ENCODE measurements at places on chromosomes 2 and 18. TPM values are rescaled to one million over a fixed set of nuclear protein-coding genes. Genes with fewer than 3 reads are reported as not detected.

DNA sequence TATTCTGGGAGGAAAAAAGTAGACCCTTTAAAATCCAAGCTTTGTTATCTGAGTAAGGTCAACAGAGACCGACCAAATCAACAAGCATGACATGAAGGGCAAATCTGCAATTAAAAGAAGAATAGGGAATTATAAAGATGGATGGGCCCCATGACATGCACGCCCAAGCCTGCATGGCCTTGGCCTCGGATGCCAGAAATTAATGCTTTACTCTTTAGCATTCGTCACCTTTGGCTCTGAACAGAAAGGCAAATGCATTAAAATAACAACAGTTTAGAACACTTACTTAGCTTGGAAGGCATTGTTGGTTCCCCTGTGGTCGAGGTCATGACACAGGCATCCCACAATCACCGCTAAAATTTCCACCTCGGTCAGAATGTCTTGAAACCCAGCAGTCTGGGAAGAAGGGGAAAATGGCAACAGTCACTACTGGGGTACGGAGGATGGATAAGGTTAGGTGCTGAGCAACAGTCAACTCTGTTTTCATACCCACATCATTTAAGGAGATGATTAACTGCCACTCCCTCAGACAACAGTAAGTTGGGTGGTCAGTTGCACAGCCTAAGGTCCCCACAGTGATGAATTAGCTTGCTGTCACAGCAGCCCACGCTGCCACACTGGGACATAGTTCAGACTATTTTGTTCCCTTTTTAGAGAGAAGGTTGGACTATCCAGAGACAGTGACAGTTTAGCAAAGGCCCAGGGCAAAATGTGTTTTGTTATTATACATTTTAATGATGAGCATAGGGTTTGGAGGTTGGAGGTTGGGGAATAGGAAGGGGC lies 319.1 kb downstream of the AGPS start:
- H3K36me3 ChIP-seq, result no peaks in the 10 kb centered on the region
- H3K27ac ChIP-seq, result no peak overlapping the region
- no peaks in the 10 kb centered on the region for H3K4me1 ChIP-seq
- no peak overlapping the region for H3K4me3 ChIP-seq
- peaks cover 26% of the 10 kb centered on the region for H3K27me3 ChIP-seq

GRCh38 chr2:105538840-105539239 lies 140.0 kb upstream of the FHL2 start:
- H3K4me1 ChIP-seq, result peaks cover 5% of the 10 kb centered on the region
- no peak for DNase-seq
- H3K36me3 ChIP-seq, result no peaks in the 10 kb centered on the region
- no peak overlapping the region for H3K4me3 ChIP-seq

DNA sequence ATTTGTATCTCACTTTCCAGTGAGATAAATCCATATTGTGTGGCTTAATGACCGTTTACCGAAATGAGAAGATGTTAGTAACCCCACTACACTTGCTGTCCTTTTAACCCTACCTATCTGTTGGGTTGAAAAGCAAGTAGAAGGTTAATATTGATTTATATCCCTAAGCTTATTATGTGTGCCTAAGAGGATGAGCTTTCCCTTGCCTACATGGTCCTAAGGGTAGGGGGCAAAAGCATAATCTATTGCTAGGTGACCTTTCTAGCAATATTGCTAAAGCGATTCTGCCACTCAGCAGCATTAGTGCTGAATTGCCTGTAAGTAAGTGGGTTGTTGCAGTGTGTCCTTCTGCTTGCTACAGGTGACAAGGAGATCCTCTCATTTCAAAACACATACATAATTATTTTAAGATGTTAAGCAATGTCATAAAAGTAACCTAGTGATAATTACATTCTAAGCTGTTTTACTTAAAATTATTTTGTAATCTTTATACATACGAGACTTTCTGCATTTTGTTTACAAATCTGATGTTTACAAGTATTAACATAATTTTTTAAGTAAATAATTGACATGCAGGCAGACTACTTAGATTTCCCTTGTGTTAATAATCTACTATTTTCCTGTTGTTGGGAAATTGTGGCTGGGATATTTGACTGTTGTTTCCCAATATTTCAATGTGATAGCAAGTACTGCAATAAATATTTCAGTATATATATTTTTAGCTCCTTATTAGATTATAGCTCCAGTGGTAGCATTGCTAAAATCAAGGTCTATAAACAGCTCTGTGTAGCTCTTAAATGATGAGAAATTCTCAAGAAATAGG lies 49.1 kb upstream of the CABYR start:
- H3K36me3 ChIP-seq, result no peaks in the 10 kb centered on the region
- no peak for DNase-seq
- no peak overlapping the region for H3K27ac ChIP-seq
- no peaks in the 10 kb centered on the region for H3K4me1 ChIP-seq
- H3K27me3 ChIP-seq, result no peaks in the 10 kb centered on the region

- H3K27ac ChIP-seq, result no peak overlapping the region
- peak; percentile 42 for DNase-seq
- H3K4me3 ChIP-seq, result no peak overlapping the region
- H3K36me3 ChIP-seq, result no peaks in the 10 kb centered on the region
- H3K27me3 ChIP-seq, result no peaks in the 10 kb centered on the region
- H3K4me1 ChIP-seq, result peaks cover 11% of the 10 kb centered on the region
Measured at GRCh38 chr2:220469201-220469600, 841.8 kb downstream of the SLC4A3 start.

DNA sequence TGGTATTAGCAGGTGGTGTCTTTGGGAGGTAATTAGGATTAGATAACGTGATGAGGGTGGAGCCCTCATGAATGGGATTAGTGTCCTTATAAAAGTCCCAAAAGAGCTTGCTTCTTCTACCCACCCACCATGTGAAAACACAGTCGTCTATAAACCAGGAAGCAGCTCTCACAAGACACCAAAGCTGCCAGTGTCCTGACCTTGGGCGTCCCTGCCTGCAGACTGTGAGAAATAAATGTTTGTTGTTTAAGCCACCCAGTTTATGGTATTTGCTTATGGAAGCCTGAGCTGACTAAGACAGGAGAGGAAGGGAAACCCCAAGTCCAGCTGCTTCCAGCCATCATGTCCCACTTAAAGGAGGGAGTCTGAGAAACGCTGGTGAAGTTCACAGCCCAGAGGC lies 13.6 kb downstream of the ADI1 start:
- no peaks in the 10 kb centered on the region for H3K4me1 ChIP-seq
- no peak for DNase-seq
- no peak overlapping the region for H3K27ac ChIP-seq

- no peak overlapping the region for H3K4me3 ChIP-seq
- no peaks in the 10 kb centered on the region for H3K36me3 ChIP-seq
- no peaks in the 10 kb centered on the region for H3K27me3 ChIP-seq
- peaks cover 9% of the 10 kb centered on the region for H3K4me1 ChIP-seq
- H3K27ac ChIP-seq, result no peak overlapping the region
- DNase-seq, result no peak
Measured at GRCh38 chr2:196286821-196287220, 115.4 kb upstream of the STK17B start.

- no peak overlapping the region for H3K4me3 ChIP-seq
- no peaks in the 10 kb centered on the region for H3K27me3 ChIP-seq
- H3K36me3 ChIP-seq, result no peaks in the 10 kb centered on the region
- no peak overlapping the region for H3K27ac ChIP-seq
- DNase-seq, result no peak
Measured at GRCh38 chr18:9898792-9899549, 13.2 kb downstream of the TXNDC2 start.

DNA sequence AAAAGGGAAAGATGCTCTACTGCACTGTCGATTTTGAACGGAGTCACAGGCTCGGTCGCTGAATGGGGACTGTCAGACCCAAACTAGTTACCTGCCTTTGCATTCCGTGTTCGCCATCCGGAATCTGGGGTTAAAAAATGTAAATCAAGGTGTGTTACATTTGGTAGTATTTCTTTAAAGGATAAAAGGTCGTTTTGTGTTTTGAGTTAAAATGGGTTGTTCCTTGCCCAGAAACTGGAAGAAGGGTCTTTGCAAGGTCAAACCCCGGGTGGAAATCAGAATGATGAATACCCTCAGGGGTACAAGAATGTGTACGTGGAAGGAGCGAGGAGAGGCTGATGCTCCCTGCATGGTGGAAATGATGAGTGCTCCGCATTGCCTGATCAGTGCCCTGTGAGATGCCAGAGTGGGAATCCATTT lies 1.0 kb downstream of the VSNL1 start:
- peaks cover 6% of the 10 kb centered on the region for H3K36me3 ChIP-seq
- peaks cover 31% of the 10 kb centered on the region for H3K4me1 ChIP-seq
- H3K4me3 ChIP-seq, result peak overlapping the region; percentile 87
- no peaks in the 10 kb centered on the region for H3K27me3 ChIP-seq
- DNase-seq, result no peak

DNA sequence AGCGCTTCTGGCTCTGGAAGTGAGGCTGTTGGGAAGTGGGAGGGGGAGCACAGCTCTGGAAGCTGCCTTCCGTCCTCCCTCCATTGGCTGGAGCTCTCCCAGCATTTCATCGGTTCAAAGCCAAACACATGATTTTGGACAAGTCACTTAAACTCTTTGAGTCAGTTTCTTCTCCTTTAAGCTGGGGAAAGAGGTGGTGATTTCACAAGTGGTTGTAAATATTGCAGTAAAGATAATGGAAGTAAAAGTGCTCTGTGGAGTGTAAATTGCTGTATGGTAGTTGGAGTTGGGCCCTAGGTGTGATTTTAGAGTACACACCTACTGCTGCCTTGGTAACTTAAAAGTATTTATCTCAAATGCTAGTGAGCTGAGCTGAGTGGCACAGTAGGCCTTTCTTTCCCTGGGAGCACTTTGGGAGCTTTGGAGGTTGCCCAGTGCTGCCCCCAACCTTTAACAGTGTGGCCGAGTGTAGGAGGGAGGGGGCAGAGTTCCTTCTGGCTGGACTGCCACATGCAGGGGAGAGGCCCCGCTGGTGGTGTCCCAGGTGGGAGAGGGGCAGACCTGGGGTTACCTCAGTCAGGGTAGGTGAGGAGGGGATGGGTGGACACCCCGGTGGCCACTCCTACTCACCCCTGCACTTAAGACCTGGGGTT lies 54.7 kb downstream of the ASAP2 start:
- H3K27ac ChIP-seq, result peak overlapping the region; percentile 86
- H3K4me1 ChIP-seq, result peaks cover 47% of the 10 kb centered on the region
- DNase-seq, result no peak
- no peaks in the 10 kb centered on the region for H3K27me3 ChIP-seq
- H3K4me3 ChIP-seq, result no peak overlapping the region
- H3K36me3 ChIP-seq, result peaks cover 4% of the 10 kb centered on the region

Gene NGEF
- 7.4 TPM for total RNA-seq

Gene IL36G
- not detected for total RNA-seq

Gene HES6
- total RNA-seq, result 19.7 TPM

Gene TFCP2L1
- 24.3 TPM for total RNA-seq
